NCI-H1694 treated with DMSO at 0.1 percent for 48 hours (cell line): ENCODE measurements at places on chromosomes 16 and 17.
A peak's percentile ranks its signal among the peaks of the same experiment; 100 is the strongest.

- DNase-seq = no peak
Measured at GRCh38 chr16:23539984-23540816, 16.9 kb downstream of the EARS2 start.

DNA sequence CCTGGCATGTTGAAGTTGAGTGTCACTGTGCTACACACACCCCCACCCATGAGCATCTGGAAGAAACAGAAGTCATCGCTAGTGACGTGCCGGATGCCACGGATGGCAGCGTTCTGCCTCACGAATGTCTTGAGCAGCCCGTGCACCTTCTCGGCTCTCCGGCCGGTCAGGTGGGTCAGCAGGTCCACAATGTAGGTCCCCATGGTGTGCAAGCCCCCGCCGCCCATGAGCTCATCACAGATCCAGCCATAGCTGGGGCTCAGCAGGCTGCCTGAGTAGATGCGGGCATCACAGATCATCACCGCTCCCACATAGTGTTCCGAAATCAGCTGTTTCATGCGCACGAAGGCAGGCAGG, 8.9 kb downstream of the C16orf86 start:
- no peak for DNase-seq

- no peak for DNase-seq
Measured at GRCh38 chr16:80639636-80640035, 98.8 kb downstream of the DYNLRB2 start.

DNA sequence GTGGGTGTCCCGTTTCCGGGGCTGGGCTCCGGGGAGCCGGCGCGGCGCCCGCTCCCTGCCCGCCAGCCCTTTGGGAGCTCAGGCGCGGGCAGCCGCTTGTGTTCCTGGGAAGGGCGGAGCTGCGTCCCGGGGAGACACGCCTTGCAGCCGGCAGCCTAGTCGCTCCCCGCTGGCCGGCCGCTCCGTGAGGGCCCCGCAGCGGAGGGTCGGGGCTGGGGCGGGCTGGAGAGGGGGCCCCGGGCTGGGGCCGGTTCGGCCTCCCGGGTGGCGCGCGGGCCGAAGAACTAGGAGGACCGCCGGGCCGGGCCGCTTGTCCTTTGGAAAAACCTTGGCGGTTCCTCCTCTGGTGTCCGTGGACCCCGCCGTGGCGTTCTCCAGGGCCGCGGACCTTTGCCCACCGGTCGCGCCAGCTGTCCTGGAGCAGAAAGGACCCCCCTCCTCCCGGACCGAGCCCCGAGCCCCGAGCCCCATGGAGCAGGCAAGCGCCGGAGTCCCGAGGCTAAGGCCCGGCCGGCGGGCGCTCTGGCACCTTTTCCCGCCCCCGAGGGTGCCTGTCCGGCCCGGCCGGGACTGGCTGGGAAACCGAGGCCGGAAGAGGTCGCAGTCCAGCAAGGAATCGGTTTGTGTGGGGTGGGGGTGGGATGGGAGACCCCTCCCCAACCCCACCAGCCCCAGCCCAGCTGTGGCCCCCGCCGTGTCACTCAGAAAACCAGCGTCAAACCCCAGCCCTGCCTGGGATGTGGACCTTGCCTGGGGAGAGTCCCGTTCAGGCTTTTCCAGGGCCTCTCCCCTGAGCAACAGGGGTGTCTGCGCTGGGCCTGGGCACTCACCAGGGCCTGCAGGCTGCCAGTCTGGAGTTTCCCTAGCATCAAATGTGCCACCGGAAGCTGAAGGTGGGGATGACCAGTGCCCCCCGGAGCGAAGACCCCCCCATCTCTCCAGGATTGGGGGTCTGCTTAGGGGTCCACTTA, 6.8 kb upstream of the TBC1D3B start:
- DNase-seq = peak; percentile 3

GRCh38 chr17:65697661-65698060, 136.2 kb upstream of the AXIN2 start:
- no peak for DNase-seq

DNA sequence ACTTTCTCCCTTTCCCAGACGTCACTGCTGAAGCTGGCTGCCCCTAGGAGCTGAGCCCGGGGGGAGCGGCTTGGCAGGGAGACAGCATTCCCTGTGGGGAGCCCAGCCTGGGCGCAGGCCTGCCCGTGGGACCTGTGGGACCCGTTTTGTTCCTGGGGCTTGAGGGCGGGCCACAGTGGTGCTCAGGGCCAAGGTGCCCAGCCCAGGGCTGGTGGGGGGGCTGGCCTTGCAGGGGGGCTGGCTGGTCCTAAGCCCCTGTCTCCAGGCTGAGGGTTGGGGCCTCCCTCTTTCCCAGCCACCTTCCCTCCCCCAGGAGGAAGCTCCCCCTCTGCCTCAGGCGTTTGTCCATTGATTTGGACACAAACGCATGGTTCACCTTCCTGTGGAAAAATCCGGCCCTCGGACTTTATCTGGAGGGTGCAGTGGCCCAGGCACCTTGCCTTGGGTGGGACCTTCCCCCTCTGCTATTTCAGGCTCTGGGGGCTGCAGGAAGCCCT, 4.4 kb downstream of the NHERF2 start:
- no peak for DNase-seq

- DNase-seq = peak; percentile 62
Measured at GRCh38 chr17:11644265-11645212, 46.3 kb downstream of the DNAH9 start.

DNA sequence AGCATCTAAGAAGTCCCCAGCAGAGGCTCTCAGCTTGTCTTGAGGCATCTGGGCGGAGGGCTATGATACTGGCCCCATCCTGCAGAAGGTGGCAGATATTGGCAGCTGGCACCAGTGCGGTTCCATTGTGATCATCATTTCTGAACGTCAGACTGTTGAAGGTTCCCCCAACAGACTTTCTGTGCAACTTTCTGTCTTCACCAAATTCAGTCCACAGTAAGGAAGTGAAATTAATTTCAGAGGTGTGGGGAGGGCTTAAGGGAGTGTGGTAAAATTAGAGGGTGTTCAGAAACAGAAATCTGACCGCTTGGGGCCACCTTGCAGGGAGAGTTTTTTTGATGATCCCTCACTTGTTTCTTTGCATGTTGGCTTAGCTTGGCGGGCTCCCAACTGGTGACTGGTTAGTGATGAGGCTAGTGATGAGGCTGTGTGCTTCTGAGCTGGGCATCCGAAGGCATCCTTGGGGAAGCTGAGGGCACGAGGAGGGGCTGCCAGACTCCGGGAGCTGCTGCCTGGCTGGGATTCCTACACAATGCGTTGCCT, at the start of gene CIITA:
Gene CIITA (plus strand): TSS at position 404 of the 543 bp plus-strand sequence. CDS start 129 bp downstream, at position 533.
- DNase-seq = no peak

- no peak for DNase-seq
Measured at GRCh38 chr17:76716839-76717215, 6.1 kb upstream of the MXRA7 start.

- DNase-seq = no peak
Measured at GRCh38 chr17:8003594-8004181, 1.3 kb downstream of the GUCY2D start.

GRCh38 chr16:79041206-79041605, 559.3 kb downstream of the MAF start:
- no peak for DNase-seq

- no peak for DNase-seq
Measured at GRCh38 chr16:25210758-25211157, 6.0 kb upstream of the AQP8 start.

DNA sequence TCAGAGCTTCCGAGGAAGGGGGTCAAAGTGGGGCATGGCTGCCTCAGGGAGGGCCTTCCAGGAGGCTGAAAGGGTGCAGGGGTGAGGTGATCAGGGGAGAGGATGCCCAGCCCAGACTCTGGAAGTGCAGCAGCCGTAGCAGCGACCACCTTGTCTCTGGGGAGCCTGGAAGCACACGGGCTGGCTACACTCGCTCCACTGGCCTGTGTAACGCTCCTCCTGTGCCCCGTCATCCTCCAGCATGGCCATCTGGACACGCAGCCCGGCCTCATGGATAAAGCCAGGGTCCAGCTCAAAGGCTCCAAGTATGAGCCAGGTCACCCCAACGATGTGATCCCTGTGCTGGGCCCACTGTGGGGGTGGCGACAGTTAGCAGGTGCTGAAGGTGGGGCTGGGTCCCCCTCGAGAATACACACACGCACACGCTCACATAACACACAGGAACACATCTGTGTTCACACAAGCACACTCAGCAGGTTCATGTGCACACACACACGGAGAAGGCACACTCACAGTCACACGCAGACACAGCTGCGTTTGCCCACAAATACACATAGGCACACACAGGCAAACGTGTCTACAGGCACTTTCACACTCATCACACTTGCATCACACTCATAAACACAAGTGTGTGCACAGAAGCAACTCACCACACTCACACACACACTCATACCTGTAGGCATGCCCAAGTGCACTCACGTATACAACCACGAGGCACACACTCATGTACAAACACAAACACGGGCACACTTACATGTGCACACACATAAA, 19.3 kb downstream of the POLR3K start:
- no peak for DNase-seq
